ENCODE measurements at places on chromosomes 7 and 10.

DNA sequence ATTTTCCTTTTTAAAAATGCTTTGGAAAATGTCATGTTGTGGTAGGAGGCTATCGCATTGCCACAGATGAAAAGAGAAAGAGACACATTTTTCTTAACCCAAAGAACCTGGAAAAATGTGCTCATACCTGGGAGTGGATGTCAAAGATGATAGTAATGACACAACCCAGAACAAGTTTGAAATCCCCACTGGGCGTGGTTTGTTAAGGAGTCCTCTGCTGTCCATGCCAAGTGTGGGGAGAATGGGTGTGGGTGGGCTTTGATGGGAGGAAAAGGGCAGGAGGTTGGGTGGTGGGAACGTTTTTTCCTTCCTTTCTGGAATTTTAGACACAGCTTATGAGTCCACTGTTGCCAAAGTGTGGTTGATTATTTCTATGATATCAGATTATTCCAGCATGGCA is 10.9 kb downstream of the OPTN start:
- no peak for DNase-seq

GRCh38 chr10:88455831-88456230 is 127.3 kb downstream of the RNLS start:
- no peak for DNase-seq

DNA sequence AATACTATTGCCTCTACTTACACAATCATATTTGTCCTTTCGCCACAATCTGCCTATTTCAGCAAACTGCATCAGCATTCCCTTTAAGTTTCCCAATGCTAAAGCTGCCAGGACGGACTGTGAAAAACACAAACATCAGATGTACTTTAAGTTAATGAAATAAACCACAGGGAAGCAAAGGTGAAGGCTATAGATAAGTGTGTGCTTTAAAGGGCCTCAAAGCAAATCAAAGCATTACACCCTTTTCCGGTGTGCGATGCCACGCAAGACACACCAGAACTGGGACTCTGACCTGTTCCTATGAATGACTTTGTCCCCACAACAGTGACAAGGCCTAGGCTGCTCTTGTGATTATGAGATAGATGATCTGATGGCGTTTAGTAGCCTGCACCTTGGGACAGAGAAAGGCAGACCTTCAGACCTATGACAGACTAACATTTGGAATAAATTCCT is 23.4 kb downstream of the SLC26A3 start:
- no peak for DNase-seq

- DNase-seq = no peak
These were observed 168.8 kb downstream of the ITGA8 start for GRCh38 chr10:15550950-15551349.

- DNase-seq = no peak
These were observed 7.3 kb downstream of the KMT2E start for GRCh38 chr7:105021352-105021751.

DNA sequence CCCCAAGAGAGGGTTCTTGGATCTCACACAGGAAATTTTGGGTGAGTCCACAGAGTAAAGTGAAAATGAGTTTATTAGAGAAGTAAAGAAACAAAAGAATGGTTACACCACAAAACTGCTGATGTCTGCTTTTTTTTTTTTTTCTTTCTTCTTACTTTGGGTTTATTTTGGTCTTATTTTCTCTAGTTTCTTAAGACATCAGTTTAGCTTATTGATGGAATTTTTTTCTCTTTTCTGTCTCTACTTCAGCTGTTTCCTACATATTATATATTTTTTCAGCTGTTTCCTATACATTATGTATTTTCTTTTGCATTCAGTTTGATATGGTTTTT is 166.4 kb downstream of the CCSER2 start:
- DNase-seq = no peak

DNA sequence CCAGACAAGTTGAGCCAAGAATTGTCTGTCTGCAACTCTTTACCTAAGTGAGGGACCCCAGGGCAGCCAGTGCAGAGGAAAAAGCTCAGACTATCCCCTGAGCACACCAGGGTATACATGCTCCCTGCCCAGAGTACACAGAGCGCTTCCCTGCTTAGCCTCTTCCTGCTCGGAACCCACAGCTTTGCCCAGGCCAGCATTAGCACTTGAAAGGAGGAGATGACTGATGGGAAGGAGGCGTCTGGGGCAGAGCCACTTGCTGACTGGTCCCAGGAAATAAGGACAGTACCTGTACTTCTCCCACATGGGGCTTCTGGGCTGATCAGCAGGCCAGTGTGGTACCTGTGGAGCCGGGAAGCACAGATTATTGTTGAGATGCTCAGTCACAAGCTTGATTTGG is 48.4 kb upstream of the TRIM8 start:
- DNase-seq = no peak

GRCh38 chr7:30684351-30684750 is 2.1 kb upstream of the CRHR2 start:
- DNase-seq = no peak

- no peak for DNase-seq
These were observed 136.1 kb downstream of the ICA1 start for GRCh38 chr7:8125680-8126444.

GRCh38 chr10:99784016-99784726 is 1.7 kb downstream of the ABCC2 start:
- DNase-seq = no peak

- no peak for DNase-seq
These were observed 6.4 kb downstream of the CDCA7L start for GRCh38 chr7:21939136-21939857.

- no peak for DNase-seq
These were observed 32.4 kb downstream of the TACC2 start for GRCh38 chr10:122021379-122021778.

GRCh38 chr7:140018125-140019043 is 44.4 kb downstream of the PARP12 start:
- no peak for DNase-seq

- no peak for DNase-seq
These were observed 2.6 kb upstream of the GRB10 start for GRCh38 chr7:50785346-50785745.

GRCh38 chr7:149771720-149772240 is 1.6 kb downstream of the ZNF467 start:
- peak; percentile 74 for DNase-seq

- DNase-seq = peak; percentile 23
These were observed 325.0 kb downstream of the PLXNA4 start for GRCh38 chr7:132251327-132251659.

- DNase-seq = no peak
These were observed 220.8 kb downstream of the POU6F2 start for GRCh38 chr7:39198556-39198955.

DNA sequence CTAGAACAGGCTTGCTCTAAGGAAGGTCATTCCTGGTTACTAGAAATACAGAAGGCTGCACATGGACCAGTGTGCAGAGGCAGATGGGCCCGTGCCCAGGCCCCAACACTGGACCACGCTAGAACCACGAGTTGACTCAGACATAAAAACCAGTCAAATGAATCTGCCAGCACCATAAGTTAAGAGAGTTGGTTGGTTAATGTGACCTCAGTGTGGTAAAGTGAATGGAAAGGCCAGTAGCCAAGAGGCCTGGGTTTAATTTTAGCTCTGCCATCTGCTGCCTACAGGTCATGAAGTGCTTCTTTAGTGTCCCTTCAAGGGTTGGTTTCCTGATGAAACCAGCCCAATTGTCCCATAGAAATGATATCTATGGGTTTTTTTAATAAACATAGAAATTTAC is 329.6 kb upstream of the NRP1 start:
- no peak for DNase-seq

DNA sequence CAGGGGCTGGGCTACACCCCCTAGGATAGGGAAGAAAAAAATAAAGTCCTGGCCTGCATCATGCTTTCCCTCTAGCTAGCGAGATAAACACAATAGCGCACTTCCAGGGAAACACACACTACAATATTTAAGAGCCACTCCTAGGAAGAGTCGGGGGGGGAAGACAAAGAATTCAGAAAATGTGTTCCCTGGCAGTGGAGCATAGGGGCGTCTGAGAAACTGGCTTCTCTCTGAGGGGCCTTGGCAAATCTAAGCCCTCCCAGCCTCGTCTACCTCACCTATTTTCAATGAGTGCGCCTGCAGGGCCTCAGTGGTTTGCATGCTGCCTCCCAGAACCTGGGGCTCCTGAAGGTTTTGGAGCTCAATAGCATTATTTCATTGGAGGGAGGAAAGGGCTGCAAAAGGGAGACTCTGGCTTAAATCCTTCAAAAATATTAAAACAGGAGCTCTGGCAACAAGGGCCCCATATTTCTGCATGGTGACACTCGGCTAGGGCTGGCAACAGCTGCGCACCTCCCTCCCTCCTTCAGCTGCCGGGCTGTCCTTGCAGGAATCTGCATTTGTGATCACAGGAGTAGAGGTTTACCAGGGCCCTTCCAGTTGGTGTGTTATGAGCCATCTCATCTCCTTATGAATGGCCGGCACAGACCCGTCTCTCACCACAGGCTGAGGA is 10.8 kb downstream of the ANXA11 start:
- no peak for DNase-seq

DNA sequence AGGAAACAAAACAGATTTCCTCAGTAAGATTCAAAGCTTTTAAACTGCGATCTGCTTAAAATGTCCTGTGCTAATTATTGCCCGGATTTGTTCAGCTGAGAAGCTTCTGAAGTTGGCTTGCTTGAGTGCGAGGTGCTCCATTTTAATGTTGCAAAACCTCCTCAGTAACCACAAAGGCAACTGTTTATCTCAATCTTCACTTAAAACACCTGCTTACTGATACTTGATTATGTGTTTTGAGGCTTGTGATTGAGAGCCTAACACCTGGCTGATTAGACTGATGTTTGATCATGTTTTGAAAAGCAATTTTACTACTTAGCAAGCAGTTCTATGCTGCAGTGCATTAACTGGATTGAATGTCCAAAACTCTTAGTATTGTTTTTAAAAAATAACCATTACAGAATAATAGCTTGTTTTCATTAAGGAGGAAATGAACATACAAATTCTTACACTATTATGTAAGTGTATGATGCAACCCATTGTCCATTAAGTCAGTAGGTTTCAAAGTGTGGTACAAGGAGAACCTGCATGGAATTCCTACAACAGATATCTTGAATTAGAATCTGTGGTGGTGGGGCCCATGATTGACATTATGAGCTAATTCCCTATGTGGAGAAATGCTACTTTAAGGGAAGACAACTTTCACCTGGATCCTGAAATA is 96.9 kb upstream of the FAM180A start:
- no peak for DNase-seq

DNA sequence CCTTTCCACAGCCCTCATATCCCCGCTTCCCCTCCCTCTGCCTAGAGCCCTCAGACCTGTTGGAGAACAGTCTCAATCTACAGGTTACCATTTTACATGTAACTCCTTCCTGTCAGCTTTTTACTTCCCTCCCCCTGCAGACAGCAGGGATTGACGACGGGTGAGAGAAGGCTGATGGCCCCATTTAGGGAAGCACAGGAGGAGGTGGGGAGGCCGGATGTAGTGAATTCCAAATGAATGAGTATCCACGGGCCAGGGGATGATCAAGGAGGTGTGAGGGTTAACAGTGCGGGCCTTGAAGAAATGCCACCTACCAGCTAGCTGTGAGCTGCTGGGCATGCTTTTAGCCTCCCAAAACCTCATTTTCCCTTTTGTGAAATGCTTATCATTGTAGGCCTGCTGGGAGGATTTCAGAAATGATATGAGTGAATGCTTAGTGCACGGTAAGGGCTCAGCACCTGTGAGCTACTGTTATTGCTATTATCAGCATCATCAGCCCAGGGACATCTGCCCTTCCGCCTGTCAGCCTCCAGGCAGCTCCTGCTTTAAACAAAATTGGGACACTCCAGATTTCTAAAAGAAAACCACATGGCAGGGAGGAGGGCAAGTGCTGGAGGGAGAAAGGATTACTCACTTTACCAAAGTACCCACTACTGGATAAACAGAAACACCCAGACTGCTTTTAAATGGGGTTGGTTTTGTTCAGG is 6.5 kb upstream of the NANOS1 start:
- DNase-seq = no peak

GRCh38 chr10:132133449-132134240 is 53.1 kb upstream of the DPYSL4 start:
- DNase-seq = no peak

- no peak for DNase-seq
These were observed 273.7 kb downstream of the CCDC3 start for GRCh38 chr10:12727832-12728215.

DNA sequence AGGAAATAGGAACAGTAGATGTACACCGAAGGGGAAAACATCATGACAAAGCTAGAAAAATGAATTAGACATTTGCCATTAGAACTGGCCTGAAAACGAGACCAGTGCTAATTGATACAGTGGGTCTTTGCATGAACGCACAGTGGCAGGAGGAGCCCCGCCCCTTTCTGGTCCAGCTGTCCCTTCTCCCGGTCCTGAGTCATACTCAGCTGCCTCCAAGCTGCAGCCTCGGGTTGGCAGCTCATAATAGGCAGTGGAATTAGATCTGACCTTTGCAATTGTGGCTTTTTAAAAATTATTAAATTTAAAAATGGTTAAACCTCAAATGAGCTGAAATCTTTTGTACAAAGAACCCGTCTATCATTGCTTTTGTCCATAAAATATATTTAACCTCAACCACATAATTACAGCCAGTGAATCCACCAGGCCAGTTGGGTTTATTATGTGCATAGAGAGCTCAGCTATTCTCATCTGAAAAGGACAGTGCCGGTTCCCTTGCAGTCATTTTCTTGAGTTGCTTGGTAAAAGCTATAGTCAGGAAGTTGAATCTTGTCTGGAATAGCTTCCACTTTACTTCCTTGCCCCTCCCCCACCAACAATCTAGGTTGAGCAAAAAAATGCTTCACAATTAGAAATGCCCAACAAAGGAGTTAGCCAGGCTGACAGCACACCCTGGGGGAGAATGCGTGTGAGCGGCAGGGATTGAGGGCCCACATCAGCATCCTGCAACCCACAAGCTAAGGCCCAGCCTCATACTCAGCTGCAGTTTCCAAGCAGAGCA is 147.1 kb downstream of the BUB3 start:
- DNase-seq = no peak

DNA sequence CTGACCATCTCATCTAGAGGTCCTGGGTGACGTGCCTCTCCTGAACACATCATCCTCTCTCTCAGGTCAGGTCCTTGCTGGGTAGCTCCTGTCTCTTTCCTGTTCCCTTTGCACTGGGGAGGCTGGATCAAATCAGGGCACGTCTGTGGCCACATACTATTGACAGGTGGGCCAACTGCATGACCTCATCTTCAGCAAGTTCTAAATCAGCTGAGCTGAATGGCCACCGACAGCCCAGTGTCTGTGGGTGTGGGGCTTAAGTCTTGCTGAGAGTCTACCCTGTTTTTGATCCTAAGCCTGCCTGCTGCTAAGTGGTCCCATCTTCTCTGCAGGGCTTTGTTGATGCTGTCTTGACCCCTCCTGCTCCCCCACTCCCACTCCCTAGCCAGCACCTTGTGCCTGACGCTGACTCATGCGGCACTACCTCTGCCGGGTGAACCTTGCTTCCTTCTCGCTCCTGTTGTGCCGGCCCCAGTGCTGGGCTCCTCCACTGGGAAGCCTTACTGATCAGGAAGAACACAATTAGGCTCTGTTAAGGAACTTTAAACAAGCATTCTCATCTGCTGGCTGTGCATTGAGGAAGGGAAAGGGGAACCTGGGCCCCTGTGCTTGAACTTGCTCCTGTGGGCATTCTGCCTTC is 440.4 kb downstream of the PLXNA4 start:
- DNase-seq = no peak

GRCh38 chr7:101017064-101017777 is 2.7 kb upstream of the MUC17 start:
- DNase-seq = no peak

GRCh38 chr7:157389951-157390730 is 53.3 kb downstream of the DNAJB6 start:
- DNase-seq = no peak
